NCI-H1930 (cell line): ENCODE measurements at places on chromosomes 2 and 18.

DNA sequence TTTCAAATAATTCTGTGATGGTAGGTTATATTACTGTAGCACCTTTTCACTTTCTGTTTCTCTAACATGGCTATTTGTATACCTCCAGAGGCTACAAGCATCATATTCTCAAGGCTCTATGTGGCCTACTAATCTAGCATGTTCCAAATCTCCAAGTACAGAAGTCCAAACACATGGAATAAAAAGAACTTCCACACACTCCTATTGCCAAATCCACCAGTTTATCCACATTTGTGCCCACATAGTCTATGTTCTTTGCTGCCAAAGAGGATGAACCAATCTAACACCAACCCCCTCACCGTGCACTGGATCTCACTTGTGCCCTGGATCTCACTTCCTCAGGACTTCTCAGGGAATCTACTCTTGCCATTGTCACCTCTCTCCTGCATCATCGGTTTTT is 247.3 kb upstream of the RBBP8 start:
- no peak for DNase-seq

DNA sequence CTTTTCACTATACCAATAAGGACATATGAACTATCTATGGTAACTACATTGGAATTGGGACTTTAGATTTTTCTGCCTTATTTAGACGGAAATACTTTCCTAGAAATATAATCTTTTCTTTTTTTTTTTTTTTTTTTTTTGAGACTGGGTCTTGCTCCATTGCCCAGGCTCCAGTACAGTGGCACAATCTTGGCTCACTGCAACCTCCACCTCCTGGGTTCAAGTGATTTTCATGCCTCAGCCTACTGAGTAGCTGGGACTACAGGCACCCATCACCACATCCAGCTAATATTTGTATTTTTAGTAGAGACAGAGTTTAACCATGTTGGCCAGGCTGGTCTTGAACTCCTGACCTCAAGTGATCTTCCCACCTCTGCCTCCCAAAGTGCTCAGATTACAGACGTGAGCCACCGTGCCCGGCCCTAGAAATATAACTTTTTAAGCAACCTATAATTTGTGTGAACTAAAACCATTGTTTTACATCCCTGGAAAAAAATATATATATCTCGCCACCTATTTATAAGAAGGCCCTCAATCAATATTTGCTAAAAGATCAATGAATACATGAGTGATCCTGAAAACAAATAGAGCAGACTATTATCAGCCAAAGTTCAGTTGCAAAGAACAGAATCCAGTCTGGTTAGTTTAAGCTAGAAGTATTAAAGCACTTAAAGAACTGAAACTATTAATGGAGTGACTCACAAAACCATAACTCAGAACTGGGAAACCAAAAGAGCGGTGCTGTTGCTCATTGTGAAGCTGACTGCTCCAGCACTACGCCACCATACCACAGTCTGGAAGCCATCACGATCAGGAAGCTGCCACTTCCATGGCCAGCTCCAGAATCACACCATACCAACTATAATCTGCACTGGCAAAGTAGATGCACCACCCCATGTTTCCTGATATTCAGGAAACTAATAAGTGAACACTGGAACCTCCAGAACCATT is 8.4 kb upstream of the HNRNPLL start:
- no peak for DNase-seq

- no peak for DNase-seq
These were observed 599.3 kb downstream of the ARHGAP15 start for GRCh38 chr2:143728498-143728897.

- DNase-seq: no peak
These were observed 108.4 kb downstream of the CAMKMT start for GRCh38 chr2:44470151-44470550.

DNA sequence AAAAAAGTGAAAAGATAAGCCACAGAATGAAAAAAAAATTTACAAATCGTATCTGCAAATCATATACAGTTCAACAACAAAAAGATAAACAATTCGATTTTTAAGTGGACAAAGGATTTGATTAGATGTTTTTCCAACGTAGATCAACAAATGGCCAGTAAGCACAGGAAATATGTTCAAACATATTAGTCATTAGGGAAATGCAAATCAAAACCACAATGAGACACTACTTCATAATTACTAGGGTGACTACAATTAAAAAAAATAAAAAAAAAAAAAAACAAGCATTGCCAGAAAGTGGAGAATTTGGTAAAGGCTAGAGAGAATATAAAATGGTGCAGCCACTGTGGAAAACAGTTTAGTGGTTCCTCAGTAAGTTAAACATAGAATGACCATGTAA is 38.3 kb upstream of the RNU4ATAC start:
- DNase-seq: no peak

DNA sequence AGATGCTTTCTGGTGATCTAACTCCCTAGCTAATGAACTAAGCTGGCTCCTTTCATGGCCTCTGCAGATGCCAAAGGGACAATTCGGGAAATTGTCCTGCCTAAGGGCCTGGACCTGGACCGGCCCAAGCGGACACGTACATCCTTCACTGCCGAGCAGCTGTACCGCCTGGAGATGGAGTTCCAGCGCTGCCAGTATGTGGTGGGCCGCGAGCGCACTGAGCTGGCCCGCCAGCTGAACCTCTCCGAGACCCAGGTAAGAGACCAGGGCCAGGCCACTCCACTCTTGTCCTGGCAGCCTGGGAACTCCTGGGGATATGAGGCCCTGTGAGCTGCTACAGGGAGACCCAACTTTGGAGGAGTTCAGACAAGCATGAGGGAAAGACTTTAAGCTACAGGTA is 14.7 kb upstream of the ATP6V1B1 start:
- no peak for DNase-seq

GRCh38 chr18:25244170-25244569 is 107.8 kb downstream of the ZNF521 start:
- DNase-seq: no peak

DNA sequence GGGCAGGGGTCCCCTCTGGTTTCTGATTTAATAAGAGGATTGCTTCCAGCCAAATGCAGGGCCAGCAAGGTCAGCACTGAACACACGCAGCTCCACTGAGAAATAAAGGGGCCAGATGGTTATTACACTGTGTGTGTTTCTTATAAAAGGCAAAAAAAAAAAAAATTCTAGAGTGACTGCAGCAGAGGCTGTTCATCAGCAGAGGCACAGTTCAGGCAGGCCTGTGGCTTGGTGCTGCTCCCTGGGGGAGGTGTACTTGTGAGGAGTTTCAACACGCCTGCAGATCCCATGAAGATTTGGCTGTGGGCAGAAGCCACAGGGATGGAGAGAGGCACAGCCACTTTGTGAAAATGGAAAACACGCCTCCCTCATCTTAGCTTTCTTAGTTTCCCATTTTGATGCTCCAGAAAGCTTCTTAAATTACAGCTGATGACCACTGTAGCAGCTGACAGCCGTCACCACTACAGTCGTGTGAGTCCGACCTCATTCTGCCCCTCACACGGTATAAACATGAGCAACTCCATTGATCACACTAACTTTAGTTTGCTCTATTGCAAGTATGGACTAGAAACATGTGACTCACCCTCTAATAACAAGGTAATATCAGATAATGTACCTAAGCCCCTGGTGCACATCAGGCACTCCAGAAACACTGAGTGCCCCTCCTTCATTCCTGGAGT is 726.5 kb upstream of the RAB6C start:
- no peak for DNase-seq

DNA sequence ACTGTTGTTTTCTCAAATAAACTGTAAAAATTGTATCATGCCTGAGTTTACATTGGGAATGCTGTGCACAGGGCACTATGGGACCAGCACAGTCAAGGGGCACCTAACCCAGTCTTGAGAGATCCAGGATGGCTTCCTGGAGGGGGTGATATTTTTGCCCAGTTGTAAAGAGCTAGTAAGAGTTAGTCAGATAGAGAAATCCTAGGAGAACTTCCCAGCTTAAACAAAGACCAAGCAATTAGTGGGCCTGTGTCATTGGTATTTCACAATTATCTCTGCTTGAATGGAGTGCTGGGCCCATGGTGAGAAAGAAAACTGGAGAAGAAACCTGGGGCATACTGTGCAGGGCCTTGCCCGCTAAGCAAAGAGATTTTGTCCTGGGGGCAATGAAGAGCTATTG is 12.2 kb downstream of the XDH start:
- no peak for DNase-seq

- DNase-seq: no peak
These were observed 84.8 kb upstream of the DNAJC10 start for GRCh38 chr2:182631299-182631698.

- DNase-seq: no peak
These were observed 49.3 kb downstream of the BIN1 start for GRCh38 chr2:127057371-127058245.

DNA sequence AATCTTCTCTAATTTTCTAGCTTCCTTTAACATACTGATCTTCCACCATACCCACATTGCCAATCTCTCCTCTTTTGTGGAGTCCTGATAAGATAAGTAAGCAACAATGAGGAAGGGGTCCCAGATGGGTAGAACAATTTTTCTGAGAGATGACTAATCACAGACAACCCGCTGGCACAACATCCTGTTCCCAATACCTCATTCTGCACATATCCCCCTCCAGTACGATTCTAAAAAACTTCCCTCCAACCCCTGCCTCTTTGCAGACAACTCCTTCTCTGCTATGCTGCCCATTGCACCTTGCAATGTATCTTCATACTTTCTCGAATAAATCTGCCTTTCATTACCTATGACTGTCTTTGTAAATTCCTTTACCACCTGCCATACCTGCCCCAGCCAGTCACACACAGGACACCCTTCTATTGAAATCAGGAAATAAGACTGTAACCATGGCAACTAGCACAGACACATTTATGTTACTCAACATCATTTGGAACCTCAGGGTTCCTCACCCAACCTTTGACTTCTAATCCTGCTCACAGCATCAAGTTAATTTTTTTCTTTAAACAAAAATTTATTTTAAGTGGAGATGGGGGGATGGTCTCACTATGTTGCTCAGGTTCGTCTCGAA is 7.4 kb upstream of the EXOC6B start:
- no peak for DNase-seq

DNA sequence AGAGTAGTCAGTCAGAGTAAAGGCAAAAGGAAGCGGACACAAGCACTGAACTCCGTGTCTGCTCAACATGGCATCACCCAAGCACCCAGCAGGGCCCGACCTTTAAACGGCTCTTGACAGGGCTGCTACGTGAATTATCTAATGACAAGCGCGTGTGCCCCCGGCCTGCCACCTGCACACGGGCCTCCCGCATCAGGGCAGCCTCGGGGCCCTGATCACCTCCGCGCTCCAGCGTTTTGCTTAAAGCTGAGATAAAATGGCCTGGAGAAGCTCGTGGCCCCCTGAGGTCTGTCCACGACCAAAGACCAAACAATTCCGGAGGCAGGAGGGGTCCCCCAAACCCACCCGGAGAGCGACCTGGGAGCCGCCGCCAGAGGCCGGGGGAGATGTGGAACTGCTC is 376 bp downstream of the NDUFA10 start:
- no peak for DNase-seq

DNA sequence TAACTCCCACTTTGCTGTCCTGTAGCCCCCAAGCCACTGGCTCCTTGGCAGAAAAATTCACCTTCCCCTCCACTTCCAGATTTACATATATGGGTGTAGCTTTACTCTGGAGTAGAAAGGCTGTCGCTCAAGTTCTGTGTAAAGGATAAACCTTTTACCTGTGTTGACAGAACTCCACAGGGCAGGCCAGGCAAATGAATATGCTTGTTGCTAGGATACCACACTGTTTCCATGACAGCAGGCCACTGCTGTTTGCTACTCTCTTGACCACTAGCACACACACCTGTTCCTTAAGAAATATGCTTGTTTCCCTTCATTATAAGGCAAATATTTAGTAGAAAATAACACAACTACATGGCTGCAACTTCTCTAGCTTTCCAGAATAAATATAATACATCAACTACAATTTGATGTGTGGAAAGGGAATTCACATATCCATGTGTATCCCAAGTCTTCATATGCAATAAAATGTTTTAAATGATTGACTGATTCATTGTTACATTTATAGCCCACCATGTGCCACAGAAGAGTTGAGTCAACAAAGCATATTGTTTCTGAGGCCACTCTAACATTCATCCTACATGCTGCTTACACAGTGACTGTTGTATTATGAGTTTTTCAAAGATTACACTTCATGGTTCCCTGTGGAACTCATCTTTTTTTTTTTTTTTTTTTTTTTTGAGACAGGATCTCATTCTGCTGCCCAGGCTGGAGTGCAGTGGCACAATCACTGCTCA is 56.2 kb upstream of the ROCK1 start:
- peak; percentile 95 for DNase-seq

DNA sequence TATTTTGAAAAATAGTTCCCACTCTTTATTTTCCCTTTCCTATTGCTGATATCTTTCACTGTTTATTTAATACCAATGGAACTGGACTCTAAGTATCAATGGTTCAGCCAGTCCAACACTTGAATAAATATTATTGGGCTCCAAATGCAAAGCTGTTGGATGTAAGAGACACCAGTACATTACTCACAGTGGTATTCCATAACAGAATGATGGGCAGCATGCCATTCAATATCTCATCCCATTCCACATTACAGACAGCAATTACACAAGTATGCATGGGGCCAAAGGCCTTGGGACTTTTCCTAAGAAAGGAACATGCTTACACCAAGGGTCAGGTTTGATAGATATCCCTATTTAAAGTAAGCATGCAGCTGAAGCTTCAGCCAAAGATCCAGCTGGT is 231.9 kb downstream of the RND3 start:
- DNase-seq: no peak

GRCh38 chr2:187576906-187577305 is 22.7 kb upstream of the TFPI start:
- DNase-seq: no peak

DNA sequence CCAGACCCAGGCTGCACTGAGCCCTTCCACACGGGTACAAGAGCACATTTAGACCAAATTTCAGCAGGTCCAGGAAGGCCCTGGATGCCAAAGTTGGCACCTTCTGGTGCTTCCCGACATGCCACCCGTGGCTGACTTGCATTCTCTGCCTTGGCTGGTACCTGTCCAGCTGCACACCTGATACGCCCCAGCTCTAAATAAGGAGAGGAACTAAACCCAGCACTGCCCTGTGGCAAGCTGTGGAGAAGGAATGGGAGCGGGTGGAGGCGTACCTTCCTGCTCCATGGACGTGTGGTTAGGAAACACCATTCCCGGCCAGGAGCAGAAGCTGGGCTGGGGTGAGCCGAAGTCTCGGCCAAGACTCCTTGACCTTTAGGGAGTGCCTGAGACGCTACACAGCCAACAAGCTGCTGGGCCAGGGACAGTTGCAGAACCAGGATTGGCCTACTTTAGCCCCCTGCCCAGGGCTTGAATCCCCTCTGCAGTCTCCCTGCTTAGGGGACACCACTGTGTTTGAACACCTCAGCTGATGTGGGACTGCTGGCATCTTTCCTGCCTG is 86.5 kb upstream of the TAF1B start:
- DNase-seq: no peak
